ENCODE measurements at places on chromosomes 6 and 20.

DNA sequence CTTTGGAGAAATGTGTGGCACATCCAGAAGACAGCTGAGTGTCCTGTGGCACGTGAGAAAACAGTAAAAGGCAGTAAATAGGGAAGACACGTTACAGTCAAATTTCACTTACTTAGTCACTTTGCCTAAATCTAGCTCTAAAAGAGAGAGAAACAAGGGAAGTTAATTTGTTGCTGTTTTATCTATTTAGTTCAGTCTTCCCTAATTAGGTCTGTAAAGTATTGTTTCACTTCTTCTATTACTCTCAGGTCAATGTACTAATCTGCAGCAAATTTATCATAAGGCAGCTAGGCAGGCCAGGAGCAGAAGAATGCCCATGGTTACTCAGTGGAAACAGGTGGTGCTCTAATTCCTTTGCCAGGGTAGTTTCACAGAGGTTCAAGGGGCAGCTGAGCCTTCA lies 124.3 kb upstream of the CNR1 start:
- DNase-seq = no peak

DNA sequence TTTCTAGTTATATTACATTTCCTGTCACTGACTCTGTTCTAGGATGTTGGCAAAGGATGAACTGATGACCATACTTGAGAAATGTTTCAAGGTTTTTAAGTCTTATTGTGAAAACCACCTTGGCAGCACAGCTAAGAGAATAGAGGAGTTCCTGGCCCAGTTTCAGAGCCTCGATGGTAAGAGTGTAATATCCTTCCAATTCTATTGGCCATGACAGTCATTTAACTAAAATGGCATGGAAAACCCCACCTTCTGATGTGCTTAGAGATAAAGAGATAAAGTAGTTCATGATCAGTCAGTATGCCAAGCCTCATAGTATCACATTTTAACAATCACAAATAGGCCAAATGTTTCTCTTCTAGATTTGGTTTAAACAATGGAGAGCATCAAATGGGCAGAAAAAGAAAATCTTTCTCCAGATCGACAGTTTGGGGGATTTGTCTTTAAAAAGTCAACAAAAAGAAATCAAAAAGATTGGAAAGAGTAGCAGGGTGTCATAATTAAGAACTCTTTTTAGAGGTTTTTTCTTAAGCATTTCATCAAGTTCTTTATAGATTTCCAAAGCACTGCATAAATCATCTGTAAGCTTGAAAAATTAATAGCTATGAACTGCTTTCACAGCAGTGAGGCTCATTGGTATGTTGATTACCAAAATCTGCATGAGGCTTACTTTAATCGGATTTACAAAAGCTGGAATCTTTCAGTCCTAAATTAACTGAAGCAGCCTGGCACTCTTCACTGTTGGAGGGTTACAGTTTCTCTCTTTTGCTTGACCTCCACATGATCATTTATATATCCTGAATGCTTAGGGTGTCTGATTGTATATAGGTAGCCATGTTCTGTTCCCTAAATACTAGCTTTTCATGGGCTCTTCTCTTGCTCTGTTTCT lies 48.7 kb downstream of the AKIRIN2 start:
- DNase-seq = no peak

GRCh38 chr20:5718896-5719595 lies 31.2 kb upstream of the SHLD1 start:
- DNase-seq = no peak

DNA sequence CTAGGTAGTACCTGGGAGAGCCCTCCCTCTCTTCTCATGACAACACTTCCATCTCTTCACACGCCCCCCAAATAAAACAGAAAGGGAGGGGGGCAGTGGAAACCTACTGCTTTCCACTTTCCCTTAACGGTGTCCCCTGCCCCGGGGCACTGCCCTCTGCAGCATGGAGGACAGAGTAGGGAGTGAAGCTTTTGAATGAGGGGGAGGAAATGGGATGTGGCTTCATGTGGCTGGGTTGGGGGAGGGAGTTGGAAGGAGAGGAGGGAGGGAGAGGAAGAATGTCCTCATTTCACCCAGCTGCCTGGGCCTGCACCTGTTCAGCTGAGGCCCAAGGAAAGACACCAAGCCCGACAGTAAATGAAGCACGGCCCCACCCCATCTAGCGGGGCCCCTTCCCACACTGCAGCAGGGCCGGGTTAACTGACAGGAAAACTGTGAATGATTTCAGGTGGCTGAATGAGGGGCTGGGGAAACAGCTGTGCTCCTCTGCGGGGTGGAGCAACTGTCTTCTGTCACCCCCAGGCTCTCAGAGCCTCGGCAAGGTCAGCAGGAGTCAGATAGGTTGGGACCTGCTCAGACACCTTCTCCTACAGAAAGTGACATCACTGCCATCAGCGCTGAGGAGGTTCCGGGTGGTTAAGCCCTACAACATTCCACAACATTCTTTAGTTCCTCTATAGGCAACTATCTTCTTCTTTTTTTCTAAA lies 40.0 kb upstream of the TAF8 start:
- no peak for DNase-seq

DNA sequence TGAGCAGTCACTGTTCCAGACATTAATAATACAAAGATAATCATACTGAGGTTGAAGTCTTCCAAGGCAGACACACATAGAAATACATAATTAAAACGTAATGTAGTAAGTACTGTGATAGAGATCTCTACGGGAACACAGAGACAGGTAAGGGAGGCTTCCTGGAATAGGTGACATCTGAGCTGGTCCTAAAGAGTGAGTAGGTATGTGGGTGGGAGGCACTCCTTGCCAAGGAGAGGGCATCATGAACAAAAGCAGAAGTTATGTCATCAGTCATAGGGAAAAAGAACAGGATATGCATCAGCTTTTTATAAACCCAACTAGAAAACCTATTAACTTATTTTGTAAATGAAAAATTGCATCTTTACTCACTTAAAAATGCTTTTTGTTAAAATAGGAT lies 110.0 kb downstream of the MAP7 start:
- DNase-seq = no peak

DNA sequence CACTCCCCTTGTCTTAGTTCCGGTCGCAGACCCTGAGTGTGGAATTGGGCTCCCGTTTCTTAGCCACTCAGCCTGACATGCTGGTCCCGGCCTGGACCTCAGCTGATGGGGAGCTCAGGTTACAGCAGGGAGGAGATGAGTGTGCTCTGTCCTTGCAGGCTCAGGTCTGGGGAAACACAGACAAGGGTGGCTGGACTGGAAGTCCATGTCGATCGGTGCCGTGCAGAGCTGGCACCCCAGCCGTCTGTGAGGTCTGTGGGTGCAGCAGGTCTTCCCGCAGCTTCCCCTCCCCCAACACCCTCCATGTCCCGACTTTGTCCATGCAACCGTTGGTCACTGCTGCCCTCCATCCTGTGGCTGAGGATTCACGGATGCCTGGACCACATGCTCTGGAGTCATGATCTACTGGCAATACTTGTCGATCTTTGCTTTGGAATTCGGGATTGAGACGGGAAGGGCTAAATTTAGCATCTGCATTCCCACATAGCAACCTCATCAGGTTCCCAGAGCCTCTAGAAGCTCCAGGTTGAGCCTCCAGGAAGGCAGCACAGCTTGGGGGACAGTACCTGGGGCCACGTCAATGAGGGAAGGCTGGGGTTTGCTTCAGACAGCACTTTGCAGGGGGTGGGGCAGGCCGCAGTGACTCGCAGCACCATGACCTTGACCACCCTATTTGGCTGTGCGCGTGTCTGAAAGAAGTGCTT lies 118.8 kb downstream of the PSMB1 start:
- DNase-seq = no peak

DNA sequence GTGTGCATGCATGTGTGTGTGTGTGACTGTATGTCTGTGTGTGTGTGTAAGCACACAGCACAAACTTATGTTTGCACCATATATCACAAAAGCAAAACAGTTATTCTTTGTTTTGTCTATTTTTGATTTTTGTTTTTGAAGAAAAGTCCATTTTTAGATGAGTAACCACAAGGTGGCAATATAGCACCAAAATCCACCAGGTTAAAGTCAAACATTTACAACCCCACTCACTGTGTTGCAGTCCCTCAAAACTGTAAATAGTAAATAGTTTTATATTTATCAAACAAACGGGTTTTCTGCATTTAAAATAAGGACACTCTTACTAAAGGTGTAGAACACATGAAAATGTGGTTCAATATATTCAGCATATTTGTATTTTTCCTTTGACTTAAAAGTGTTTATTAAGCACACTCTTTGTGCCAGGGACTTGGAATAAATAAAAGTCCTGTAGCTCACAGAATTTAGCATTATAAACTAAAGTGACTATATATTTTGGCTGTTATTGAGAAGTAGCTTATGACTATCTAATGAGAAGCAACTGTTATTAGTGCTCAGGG lies 118.5 kb downstream of the GFRAL start:
- DNase-seq = peak; percentile 23

GRCh38 chr6:75280131-75280855 lies 4.3 kb downstream of the TMEM30A start:
- no peak for DNase-seq

DNA sequence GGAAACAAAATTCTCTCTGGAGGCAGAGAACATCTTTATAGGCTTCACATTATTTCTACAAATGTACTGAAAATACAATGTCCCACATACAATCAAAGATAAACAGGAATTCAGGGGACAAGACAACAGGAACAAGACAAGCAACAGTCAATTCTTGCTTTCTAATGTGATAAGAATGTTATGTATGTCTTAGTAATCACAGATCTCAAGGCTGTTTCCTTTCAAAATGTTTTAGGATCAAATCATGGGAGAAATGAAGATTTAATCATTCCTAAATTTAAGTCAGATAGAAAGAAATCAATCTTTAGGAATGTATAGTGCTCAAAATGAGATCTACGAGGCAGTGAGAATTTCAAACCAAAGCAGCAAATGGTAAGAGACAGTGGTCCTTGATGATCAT lies 32.1 kb downstream of the NEDD9 start:
- DNase-seq = no peak

DNA sequence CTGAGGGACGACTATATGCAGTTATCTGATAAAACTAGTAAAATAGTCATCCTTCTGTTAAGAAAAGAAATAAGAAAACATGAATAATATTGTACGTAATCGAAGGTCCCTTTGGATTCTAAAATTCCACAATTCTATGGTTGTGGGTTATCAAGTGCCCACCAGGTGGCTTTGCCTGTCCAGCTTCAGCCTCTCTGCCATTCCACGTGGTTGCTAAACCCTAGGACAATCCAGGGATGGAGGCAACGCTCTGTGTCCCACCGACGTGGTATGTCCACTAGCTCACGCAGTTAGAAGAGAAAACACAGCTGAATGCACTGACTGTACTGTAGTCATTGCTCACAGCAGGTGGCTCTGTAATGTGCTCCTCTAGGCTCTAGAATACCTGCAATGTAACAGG lies 349.3 kb downstream of the FARS2 start:
- no peak for DNase-seq

GRCh38 chr20:17939622-17940223 lies 28.9 kb downstream of the SNX5 start:
- no peak for DNase-seq

GRCh38 chr6:44029444-44030185 lies 97.6 kb downstream of the MRPL14 start:
- DNase-seq = peak; percentile 48

GRCh38 chr20:48595495-48596333 lies 232.1 kb downstream of the PREX1 start:
- peak; percentile 64 for DNase-seq

GRCh38 chr6:42420741-42421140 lies 31.0 kb downstream of the TRERF1 start:
- no peak for DNase-seq
